ENCODE measurements at places on chromosomes 12 and 14.

GRCh38 chr12:54522243-54522642 is 24.7 kb downstream of the NCKAP1L start:
- no peak for DNase-seq

GRCh38 chr14:90605430-90605829 is 208.6 kb downstream of the CALM1 start:
- no peak for DNase-seq

- DNase-seq, result no peak
Observed at GRCh38 chr12:52145228-52146088, 46.4 kb downstream of the KRT80 start.

DNA sequence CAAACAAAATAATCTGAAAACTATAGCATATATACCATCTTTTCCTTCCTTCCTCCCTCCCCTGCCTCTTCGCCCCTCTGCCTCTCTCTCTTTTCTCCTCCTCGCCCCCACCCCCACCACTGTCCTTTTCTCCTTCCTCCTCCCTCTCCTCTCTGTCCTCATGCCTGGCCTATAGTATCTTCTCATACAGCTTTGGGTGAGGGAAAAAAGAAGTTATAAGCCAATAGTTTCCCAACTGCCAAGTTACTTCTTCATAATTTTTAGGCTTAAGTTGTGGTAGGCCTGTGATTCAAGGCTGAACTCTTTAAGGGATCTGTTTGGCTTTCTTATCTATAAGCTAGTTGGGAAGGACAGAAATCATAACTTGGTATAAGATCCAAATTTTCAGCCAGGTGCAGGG is 9.1 kb downstream of the TMED10 start:
- no peak for DNase-seq

- no peak for DNase-seq
Observed at GRCh38 chr12:103046154-103046553, 88.7 kb downstream of the ASCL1 start.

- DNase-seq, result no peak
Observed at GRCh38 chr12:83739607-83740006, 1052.9 kb downstream of the TMTC2 start.

DNA sequence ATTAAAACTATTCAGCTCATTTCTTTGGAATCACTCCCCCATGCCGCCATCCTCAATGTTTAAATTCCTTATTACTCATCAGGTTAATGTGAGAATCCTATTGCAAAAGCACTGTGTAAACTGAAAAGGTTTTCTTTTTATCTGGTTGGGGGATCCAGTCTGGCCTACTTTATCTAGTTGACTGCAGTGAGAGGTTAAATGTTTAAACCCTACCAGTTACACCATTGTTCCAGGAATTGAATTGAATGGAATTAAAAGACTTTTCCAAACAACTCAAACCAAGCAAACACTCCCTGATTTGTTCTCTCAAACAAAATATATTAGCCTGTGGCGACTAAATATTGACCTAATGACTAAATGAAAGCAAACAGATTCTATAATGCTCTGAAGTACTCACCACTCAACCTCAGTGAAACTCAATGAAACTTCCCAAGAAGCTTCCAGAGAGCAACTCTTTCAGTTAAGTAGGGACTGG is 100.5 kb downstream of the VEZT start:
- no peak for DNase-seq

DNA sequence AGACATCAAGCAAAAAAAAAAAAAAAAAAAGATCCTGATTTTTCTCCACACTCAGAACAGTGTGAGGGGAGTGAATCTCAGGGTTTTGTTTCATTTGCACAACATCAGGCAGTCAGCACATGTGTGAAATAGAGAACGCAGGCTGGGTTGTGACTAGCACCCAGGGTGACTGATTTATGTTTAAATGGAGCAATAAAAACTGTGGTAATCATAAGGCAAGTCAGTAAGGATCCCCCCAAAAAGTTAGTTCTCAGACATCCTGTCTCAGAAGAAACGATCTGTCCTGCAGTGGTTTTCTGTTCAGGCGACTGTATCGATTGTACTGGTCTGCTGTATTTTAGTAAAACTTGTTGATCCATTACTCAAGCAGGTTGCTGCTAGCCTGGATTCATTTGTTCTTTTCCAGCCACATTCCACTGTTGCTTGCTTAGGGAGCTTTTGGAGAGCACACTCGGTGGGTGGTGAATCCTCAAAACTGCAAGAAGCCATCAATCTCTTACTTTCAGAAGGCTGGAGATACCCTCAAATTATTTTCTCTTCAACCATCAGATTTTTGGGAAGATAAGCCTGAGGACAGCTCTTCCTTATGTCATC is 107.1 kb downstream of the DACT1 start:
- no peak for DNase-seq

DNA sequence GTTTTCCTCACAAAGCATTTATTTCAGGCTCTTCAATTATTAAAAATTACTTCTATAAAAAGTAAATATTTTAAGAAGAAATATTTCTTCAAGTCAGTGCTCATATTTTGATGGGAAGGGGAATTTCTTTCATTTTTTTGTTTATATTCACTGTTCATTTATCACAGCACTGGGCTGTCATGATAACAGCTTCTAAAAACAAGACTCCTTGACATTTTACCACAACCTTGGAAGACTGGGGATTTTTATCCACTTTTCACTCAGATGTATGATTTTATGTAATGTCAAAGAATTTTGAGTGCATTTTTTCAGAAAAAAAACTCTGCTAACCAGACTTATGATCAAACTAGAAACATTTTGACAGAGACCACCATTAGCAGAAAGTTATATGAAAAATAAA is 149.7 kb downstream of the PHLDA1 start:
- DNase-seq, result no peak

DNA sequence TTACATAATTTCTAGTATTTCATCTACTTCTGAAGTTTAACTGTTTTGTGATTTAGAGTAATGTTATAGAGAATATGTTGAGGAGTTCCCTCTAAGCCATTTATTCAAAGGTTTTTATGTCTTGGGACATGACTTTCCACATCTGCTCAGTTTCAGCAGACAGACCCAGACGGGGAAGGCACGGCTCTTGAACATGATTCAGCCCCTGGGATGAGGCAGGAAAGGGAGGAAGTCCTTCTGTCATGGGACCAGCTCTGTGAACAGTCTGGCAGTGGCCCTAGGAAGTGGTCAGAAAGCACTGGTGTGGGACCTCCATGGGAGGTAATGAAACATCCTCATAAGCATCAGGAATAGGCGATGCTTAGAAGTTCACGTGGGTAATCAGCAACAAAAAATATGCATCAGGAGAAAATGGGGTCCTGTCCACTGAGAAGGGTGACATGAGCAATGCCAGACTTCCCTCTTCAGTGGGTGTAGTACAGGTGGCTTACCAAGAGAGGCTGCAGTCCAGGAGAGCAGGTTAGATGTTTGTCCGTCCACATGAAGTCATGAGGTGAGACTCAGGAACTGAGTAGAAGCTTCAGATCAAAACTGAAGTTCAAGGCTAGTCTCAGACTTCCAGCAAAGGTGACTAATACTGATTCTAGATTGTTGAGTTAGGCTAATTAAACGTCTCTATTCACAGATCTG is 248.5 kb downstream of the IPO8 start:
- DNase-seq, result no peak

- no peak for DNase-seq
Observed at GRCh38 chr12:29879606-29880308, 96.0 kb upstream of the TMTC1 start.

DNA sequence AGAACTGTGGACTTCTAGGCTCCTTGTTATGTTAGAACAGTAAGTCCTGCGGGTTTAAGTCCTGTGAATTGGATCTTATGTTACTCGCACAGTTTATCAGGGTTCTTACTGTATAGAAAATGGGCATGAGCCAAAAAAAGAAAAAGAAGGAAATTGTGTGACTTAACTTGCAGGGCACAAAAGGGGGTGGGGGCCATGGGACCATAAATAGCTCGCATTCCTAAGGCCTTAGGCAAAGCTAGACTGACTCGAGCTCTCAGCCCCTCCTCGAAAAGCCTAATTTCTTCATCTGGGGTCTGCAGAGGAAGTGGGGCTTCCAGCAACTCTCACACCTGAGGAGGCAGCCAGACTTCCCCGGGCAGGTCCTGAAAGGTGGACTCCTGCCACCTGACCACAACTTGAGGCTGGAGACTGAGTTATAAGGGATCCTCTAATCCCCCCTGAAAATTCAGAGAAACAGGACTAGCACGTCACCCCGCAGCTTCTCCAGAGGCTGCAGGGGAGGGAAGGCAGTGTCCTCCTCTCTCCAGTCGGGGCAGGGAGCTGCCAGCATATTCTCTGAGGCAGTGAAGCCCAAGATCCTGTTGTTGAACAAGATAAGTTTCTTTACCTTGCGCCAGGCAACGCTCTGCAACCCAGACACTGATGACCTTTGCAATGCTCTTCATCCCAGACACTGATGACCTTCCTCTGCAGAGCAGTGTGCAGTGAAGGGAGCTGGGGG is 280.5 kb downstream of the PCNX1 start:
- DNase-seq, result no peak

DNA sequence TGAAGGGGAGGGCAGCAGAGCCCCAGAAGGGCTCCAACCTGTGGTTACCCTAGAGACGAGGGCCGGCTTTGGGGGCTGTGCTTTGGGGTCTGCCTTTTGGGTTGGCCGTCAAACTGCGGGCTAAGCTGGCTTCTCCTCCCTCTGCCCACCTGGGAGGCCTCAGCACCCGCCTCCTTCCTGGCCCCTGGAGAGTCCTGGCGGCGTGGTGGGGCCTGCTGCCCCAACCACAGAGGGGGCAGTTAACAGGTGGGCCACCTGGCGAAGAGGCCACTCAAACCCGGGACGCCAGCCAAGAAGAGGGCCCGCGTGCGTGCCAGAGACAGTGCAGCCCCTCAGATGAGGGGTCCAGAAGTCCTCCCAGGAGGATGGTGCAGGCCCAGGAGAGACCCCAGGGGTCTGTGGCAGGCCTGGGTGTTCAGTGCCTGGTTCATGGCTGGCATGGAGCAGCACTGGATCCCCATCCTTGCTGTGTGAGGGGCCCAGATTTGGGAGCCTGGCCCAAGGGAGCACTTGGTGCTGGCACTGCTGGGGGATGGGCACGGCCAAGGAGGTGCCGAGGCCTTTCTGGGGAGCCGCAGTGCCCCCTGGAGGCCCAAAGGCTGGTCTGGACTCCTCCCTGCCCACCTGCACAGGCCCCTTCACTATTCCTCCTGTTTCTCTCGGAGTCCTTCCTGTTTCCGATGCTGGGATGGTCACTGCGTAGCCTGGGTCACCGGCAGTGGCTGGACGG is 48.8 kb downstream of the LRCOL1 start:
- DNase-seq, result no peak

- no peak for DNase-seq
Observed at GRCh38 chr12:117111386-117111785, 12.2 kb upstream of the TESC start.

DNA sequence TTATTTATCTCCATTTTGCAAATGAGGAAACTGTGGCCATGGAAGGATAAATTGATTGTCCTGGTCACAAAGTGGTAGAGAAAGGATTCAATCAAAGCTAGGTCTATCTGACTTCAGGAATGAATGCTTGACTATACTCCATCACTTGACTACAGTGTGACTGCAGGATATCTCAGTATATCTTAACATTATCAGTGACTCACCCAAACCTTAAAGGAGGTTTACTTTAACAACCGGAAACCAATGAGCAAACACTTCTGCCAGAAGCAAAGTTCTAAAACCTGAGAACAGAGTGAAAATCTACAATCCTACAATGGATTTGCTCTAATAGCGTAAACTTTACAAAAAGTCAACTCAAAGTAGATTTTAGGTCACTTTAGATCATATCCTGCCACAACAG is 277.0 kb downstream of the CEP128 start:
- DNase-seq, result no peak

DNA sequence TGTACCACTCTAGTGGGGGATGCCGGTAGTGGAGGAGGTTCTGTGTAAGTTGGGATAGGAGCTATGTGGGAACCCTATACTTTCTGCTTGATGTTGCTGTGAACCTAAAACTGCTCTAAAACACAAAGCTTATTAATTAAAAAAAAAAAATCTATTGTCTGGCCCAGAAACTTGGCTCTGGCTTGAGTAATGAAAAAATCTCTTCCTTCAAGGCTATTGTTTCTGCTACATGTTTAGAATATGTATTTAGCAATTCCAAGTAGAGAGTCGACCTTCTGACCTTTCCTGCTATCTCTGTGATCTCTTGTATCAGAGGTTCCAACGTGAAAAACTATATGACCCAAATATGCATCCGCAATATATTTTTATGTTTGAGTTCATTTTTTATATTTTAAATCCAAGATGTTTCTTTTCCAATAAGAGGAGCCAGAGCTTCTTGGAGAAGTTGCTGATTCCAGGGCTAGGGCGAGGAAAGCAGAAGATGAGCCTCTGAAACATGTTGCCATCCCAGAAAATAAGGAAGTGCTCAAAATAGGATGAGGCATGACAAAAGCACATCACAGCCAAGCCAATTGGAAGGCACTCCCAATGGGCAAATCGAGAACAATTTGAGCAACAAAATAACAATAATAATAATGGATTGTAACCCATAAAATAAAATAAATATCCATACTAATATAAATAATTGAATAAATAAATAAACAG is 184.6 kb upstream of the TMEM260 start:
- DNase-seq, result no peak

GRCh38 chr14:83470959-83471695 is 1937.5 kb upstream of the SEL1L start:
- no peak for DNase-seq

DNA sequence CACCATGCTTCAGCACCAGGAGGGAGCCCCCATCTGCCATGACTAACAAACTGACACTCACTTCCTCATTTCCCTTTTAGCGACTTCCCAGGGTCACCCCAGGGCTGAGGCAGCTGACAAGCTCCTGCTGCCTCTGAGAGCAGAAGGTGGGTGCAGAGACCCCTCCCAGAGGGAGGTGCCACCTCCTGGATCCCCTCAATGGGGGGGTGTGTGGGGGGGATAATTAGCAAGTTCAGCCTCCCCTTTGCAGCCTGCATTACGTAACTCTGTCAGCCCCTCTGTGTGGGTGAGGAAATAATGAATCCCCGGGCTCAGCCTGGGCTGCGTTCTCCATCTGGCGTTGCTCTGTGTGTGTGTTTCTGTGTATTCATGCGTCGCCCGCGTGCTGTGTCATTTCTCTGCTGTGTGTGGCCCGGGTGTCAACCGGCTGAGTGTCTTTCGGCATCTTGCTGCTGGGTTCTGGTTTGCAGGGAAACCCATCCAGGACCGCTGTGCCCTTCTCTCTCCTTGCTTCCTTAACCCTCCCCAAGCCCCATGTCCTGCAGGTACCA is 28.0 kb downstream of the NOS1 start:
- DNase-seq, result no peak
